ENCODE measurements at places on chromosomes 7 and 10.

DNA sequence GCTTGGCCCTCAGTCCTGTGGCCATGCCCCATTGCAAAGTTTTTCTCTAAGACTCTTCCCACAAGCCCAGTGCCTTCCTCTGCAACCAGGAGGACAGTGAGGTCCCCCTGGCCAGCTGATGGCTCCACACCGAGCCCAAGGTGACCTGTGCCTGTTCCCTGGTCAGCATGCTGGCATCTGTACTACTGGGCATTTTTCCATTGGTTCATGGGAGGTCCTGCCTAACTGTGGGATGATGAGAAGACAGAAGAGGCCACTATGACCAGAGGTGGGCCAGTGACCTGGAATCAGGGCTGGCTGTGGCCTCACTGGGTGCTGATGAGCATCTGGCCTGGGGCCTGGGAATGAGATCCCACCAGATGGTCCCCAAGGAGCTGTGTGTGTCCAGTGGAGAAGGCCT lies 20.2 kb downstream of the CALML3 start:
- DNase-seq = no peak

DNA sequence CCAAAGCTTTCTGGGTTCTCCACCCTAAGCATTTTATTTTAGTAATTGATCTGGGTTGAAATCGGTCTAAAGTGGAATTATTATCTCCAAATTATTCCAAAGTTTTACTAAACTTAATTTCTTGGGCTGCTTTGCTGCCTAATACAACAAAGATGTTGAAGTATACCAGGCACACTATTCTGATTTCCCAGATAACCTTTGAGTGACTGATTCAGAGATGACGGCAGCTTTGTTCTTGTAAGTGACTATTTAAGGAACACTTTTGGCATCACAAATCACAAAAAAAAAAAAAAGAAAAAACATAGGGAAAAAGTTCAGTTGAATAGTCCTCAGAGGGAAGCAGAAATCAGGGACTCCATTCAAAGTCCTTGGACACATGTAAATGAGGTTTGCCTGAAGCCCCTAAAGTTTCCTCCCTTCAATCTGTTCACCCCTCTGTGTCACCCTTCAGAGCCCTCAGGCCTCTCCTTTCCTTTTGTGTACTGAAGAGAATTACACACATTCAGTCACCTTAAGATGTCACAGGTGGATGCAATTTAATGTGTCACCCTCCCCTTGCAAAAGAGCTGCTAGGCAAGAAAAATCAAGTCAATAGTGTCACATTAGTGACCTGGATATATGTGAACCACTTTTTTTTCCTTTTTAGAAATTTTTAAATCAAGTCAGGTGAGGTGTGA lies 81.5 kb downstream of the RTKN2 start:
- DNase-seq = no peak

DNA sequence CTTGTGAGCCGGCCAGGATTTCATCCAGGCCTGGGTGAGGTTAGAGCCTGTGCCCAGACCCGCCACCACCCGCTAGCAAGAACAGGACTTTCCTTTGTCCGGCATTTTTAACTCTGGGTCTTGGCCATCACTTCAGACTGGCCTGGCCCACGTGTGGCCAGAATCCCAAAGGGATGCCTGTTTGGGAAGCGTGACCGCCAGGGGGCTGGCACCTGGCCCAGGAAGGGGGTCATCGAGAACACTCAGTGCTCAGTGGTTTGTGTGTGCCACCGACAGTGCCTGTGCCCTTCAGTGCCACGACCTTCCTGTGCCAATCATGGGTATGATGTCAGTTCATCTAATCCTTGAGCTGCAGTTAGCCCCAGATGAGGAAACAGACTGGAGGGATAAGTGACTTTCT lies 85.0 kb downstream of the ZMIZ1 start:
- no peak for DNase-seq

GRCh38 chr7:125241548-125241947 lies 311.9 kb upstream of the POT1 start:
- DNase-seq = no peak

DNA sequence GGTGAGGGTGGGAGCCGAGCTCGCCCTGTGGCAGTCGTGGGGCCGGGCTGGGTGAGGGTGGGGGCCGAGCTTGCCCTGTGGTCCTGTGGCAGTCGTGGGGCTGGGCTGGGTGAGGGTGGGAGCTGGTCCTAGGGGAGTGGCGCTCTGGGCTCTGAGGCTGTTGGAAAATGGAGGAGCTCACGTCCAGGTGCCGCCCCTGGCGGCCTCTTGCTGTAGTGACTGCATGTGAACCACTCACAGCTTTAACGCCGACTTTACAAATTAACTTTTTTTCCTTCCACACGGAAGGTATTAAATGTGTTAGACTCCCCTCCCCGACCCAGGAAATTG lies 312.6 kb downstream of the WDR37 start:
- peak; percentile 35 for DNase-seq

- DNase-seq = no peak
Measured at GRCh38 chr7:44310221-44310848, 15.1 kb downstream of the CAMK2B start.

DNA sequence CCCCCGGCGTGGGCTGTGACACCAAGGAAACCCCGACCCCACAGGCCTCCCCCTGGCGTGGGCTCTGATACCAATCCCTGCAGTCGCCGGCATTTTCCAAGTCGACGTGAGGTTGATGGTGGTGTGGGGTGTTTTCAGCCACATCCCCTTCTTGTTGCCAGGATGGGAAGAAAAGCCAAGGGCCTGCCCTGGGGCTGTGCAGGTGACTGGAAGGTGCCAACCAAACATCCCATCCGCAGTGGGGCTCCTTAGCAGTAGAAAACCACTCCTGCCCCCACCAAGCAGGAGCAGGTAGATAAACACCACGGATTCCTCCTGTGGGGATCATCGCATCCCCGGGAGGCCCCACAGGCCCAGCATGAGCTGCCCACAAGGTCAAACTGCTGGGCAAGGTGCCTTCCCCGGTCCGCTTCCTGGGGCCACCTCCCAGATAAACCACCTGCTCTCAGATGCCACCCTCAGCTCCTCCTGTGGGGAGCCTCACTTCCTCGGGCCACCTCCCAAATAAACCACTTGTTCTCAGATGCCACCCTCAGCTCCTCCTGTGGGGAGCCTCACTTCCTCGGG lies 88.5 kb upstream of the DIP2C start:
- no peak for DNase-seq

- DNase-seq = no peak
Measured at GRCh38 chr7:18580950-18581349, 85.4 kb downstream of the HDAC9 start.

DNA sequence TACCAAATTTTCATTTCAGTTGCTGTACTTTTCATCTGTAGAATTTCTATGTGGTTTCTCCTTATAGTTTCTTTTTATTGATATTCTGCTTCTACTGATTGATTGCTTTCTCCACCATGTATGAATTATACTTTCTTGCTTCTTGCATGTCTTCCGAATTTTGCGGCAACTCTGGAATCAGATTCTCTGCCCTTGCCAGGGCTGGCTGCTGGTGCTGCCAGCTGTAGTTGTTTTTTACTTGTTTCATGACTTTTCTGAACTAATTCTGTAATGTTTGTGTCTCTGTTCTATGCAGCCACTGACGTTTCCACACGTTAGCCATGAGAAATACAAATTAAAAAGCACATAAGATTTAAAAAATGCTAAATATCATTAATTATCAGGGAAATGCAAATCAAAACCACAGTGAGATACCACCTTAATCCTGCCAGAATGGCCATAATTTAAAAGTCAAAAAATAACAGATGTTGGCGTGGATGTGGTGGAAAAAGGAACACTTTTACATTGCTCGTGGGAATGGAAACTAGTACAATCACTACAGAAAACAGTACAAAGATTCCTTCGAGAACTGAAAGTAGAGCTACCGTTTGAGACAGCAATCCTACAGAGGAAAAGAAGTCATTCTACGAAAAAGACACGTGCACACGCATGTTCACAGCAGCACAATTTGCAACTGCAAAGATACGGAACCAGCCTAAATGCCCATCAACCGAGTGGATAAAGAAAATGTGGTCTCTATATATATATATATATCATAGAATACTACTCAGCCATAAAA lies 51.5 kb downstream of the MAD1L1 start:
- no peak for DNase-seq
